Mammary epithelial cell (primary cell): ENCODE measurements at places on chromosomes 4 and X.

DNA sequence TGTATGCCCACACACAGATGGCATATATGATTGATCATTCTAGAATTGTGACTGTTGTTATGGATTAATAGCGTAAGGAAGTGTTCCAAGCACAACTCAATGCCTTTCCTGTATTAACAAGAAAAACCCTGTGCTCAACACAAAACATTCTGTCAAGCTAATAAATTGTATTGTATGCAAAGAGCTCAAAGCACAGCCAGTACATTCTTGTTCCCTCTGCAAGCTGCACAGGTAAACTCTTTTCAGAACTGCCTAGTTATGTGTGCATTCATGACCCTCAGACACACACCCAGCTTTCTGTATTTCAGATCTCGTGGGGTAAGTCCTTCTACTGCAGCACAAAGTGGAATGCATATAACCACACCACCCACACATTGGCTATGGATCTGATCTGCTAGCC, 34.3 kb upstream of the BANK1 start:
- DNase-seq, result no peak

- no peak for DNase-seq
Measured at GRCh38 chr4:54779476-54780148, 121.9 kb downstream of the KIT start.

DNA sequence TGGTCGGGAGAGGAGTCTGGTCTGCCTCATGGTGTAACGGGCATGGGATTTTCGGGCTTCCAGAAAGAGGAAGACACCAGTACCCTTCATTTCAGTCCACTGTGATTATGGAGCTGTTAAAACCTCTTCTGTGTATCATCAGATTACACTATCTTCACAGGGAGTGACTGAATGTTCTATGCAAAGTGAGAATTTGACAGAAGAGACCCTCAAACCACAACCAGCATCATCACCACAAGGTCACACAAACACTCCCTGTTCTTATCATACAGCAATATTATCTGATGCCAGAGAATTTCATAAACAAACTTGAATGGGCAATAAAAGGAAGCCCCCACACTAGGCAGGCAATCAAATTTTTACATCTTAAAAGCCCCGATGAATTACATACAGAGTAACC, 164.2 kb downstream of the PDGFRA start:
- no peak for DNase-seq

DNA sequence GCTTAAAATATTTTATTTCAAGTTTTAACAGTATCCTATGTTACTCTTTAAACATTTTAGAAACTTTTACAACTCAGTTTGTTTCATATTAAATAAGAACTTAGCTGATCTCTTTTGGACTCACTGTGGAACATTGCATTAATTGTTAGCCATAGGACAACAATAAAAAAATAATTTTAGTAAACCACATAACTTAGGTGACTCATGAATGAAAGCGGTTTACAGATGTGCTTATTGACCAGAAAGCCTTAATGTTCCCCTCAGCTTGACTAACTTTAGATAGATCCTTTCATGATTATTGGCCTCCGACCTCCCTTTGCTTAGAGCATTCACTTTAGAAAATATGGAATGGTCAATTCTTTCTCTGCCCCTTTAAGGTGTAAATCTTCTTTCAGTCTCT, 783.5 kb upstream of the MAGEB2 start:
- DNase-seq, result peak; percentile 41

- DNase-seq, result no peak
Measured at GRCh38 chr4:3226467-3226866, 22.5 kb upstream of the MSANTD1 start.

GRCh38 chrX:11421805-11422524, 128.8 kb downstream of the AMELX start:
- no peak for DNase-seq

DNA sequence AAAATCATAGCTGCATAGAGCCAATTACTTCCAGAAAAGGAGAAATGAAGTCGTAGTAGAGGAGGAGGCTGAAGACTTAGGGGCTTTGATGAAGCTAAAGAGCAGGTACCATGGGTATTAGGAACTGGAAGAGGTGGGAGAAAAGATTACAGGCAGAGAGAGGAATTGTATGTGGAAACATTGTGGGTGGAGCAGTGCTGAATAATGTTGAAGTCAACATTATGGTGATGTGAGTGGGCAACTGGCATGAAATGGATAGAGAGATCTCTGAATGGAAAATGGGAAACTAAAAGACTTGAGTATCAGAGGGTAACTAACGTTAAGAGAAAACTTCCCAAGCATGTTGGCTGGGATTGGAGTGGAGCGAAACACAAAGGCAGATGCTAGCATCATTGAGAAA, 92.5 kb downstream of the AREG start:
- no peak for DNase-seq

GRCh38 chrX:16185725-16186136, 18.4 kb downstream of the MAGEB17 start:
- peak; percentile 81 for DNase-seq

GRCh38 chr4:24322995-24323394, 261.4 kb downstream of the DHX15 start:
- DNase-seq, result no peak

- DNase-seq, result no peak
Measured at GRCh38 chrX:10099411-10099810, 57.4 kb upstream of the CLCN4 start.

GRCh38 chr4:24181005-24181404, 291.2 kb upstream of the PPARGC1A start:
- no peak for DNase-seq

- no peak for DNase-seq
Measured at GRCh38 chrX:78957768-78958130, 12.6 kb downstream of the P2RY10 start.

DNA sequence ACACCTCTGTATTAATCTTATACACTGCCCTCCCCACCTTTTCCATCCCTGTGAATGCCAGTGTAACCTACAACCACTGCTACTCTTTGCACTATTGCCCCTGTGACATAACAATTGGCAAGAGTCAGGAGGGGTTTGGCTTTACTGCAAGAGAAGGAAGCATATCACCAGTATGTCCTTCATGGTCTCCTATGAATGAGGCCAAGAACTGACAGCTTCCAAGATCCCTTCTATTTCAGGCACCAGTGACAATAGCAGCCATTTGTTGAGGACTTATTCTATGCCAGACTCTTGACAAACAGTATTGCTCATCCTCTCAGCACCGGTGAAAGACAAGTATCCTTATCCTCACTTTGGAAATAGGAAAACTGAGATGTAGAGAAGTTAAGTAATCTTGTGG, 363.9 kb downstream of the MID1IP1 start:
- no peak for DNase-seq

GRCh38 chr4:119525005-119525749, 103.4 kb downstream of the PDE5A start:
- DNase-seq, result peak; percentile 53

DNA sequence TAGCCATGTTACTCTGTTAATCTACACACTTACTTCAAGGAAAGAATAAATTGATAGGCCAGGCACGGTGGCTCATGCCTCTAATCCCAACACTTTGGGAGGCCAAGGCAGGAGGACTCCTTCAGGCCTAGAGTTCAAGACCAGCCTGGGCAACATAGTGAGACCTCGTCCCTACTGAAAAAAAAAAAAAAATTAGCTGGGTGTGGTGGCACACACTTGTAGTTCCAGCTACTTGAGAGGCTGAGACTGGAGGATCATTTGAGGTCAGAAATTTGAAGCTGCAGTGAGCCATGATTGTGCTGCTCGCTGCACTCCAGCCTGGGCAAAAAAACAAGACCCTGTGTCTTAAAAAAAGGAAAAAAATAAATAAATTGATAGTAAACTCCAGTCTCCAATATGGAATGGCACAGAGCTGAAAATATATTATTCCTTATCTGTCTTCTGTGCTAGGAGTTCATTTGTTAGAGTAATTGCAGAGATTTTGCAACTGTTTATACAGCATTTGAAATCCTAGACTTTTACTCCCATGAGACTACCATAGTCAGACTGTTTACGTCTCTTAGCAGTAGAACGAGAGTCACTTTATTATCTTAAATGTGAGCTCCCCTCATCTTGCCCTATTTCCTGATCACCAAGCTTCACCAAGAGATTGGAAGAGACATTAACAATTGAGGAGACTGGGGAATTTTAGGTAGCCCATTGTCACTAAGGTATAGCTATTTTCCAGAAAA, 18.8 kb upstream of the TMEM131L start:
- DNase-seq, result no peak

- DNase-seq, result no peak
Measured at GRCh38 chr4:86853209-86853608, 4.0 kb upstream of the SLC10A6 start.

GRCh38 chr4:80926891-80927290, 103.6 kb upstream of the BMP3 start:
- DNase-seq, result no peak

DNA sequence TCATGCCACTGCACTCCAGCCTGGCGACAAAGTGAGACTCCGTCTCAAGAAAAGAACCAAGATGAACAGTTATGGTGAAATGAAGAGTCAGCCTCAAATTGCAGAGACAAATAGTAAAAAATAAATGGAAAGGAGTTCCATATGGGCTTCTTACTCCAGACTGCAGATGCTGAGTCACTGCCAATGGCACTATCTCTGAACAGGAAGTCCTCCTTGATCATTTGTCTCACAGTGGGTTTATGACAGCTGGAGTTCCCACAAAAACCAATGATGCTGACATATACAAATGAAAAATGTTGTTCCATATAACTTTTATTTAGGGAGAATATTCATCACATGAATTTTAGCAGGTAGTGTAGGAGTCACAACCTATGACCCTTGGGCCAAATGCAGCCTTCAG, 631.6 kb downstream of the PCDH18 start:
- DNase-seq, result no peak

- DNase-seq, result no peak
Measured at GRCh38 chrX:57282568-57282967, 3.9 kb upstream of the FAAH2 start.

- no peak for DNase-seq
Measured at GRCh38 chr4:38976308-38976707, 55.9 kb downstream of the TMEM156 start.
